ENCODE measurements at places on chromosomes 1 and 21.
A peak's percentile ranks its signal among the peaks of the same experiment; 100 is the strongest.

- DNase-seq, result no peak
These were observed 20.8 kb downstream of the TSEN15 start for GRCh38 chr1:184072376-184072775.

DNA sequence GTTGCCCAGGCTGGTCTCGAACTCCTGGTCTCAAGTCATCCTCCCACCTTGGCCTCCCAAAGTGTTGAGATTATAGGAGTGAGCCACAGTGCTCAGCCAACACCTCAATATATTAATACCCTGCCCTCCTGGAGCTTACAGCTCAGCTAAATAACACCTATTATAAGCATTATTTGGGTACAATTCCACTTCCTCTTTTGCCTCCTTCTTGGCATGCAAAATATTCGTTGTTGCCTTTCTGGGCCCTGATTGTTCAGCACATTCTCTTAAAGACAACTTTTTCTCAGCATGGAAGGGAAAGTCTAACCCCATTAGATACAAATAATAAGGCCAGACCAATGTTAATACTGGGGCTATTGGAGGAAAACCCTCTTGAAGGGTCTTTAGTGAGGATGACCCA lies 2.8 kb downstream of the PAQR7 start:
- DNase-seq, result no peak

DNA sequence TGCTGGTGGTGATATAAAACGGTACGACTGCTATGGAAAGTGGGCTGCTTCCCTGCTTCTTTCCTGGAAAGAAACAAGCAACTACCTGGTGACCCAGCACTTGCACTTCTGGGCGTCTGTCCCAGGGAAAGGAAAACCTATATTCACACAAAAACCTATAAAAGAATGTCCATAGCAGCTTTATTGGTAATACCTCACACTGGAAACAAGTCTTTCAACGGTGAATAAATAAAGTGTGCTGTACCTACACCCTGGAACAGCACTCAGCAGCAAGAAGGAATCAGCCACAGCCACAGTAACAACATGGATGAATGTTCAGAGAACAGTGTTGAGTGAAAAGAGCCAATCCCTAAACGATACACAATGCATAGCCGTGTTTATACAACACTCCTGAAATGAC lies 19.9 kb downstream of the SLC19A1 start:
- DNase-seq, result no peak

DNA sequence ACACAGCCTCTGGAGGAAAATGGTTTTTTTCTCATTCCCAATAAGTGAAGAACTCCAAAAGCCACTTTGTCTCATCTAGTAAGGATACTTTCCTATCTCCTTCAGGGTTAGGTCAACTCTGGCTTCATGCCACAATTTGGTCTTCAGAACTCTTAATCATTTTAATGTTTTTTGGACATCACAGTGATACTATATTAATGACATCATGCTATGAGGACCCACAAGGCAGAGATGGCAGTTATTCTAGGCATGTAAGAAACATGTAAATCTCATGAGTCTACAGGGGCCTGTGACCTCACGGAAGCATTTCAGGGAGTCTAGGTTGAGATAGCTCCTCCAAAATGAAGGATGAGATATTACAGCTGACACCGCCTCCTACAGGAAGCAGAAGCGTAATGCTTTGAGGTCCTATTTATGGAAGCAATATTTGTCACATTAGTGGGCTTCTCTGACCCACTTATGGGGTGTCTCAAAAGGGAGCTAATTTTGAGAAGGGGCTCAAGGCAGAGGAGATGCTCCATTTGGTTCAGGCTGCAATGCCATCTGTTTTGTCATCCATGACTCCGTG lies 5.0 kb upstream of the GPR137B start:
- no peak for DNase-seq

DNA sequence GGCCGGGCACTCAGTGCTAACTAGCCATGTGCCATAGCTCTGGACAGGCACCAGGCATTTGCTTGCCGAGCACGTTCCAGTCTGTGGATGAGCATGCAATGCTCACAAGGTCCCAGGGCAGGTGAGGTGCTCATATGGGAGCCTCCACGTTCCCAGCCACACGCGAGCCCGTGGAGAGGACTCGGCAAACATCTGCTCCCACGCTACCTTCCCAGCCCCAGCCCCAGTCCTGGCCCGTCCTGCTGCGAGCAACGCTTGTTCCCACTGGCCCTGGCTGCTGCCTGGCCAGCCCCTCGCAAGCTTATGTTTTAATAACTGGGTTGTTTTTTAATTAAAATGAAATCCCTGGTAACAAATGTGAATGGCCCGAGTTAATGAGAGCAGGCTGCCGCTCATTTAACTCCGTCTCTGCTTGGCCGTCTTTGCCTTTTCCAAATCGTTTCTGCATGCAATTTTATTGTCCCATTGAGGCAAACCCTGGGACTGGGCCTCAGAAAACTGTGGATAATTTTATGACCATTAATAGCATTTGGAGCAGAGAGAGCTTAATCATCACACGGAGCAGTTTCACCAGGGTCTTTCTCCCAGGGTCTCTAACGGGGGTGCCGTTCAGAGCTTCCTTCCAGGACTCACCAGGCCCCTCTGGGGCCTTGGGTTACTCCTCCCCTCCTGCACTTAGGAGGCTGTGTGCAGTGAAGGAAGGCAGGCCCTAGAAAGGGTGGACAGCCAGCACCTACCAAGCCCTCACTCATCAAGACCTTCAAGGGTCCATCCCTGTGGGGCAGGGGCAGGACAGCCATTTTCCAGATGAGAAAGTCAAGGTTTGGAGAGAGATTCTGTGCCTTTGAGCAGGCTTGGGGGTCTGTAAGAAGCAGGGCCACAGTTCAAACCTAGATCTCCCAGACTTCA lies 136.8 kb downstream of the GLIS1 start:
- no peak for DNase-seq

DNA sequence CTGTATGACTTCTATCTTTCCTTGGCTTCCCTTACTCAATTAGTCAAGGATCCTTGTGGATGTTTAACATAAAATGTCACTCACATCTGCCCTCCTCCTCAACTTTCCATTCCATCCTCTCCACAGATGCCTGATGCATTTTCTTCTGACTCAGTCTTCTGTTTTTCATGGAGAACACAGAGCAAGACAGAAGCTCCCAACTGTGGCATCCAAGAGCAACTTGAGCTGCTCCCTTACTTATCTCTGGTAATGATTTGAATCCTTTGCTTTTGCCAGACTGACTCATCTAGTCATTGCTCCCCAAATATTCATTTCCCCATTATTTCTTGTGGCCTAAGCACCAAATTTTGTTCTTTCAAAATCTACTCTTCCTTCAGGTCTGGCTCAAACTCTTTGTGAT lies 120.6 kb downstream of the LYPLAL1 start:
- DNase-seq, result no peak

DNA sequence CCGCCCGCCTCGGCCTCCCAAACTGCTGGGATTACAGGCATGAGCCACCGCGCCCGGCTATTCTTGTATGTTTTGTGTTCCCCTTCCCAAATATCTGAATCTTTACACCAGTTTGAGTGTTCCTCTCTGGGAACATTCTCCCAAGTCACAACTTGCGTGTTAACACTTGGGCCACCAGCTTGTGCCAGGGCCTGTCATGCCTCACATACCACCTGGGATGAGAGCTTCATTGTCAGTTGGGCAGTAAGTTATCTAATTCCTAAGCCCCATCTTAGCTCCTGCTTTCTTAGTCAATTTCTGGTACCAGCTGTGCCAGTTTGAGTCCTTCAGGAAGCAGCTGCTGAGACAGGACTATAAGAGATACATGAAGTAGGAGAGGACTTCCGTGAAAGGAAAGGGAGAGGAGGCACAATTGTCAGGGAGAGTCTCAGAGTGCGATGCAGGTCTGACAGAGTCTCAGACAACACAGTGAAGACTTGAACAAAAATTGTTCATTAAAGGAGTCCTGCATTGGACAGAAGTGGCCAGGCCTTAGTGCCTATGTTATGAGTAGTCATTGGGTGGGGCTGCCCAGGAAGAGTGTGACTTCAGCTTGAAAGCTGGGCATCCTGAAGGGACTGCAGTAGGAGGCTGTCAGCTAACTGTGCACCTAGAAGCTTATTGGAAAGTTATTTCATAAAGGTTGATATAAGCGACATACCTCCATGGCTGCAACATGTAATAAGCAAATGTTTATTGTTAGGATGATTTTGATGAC lies 17.3 kb downstream of the ZFYVE9 start:
- DNase-seq, result no peak

- DNase-seq, result no peak
These were observed 14.2 kb downstream of the RIMS3 start for GRCh38 chr1:40651138-40651857.

DNA sequence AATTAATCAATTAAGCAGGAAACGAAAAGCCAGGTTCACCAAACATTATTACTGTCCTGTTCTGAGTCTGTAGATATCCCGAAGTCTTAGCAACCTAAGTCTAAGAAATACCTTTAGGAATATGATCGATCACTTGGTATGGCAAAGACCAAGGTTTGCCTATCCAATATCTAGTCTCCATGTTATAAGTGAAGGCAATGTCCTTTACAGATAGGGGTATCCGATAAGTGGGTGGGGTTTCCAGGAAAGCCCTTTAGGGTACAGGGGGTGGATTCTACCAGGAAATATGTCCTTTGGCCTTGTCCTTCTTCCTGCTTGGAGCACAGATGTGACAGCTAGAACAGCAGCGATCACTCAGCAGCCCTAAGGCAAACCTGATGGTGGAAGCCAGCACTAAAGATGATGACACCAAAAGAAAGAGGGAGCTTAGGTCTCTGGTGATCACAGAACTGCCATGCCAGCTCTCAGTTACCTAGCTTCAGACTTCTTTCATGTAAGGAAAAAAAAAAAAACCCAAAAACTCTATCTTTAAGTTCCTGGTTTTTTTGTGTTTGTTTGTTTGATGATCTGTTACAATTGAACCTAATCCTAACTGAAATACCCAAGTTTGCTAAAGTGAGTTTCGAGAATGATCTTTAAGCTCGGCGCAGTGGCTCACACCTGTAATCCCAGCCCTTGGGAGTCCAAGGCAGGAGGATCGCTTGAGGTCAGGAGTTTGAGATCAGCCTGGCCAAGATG lies 40.8 kb downstream of the DSTYK start:
- DNase-seq, result no peak

DNA sequence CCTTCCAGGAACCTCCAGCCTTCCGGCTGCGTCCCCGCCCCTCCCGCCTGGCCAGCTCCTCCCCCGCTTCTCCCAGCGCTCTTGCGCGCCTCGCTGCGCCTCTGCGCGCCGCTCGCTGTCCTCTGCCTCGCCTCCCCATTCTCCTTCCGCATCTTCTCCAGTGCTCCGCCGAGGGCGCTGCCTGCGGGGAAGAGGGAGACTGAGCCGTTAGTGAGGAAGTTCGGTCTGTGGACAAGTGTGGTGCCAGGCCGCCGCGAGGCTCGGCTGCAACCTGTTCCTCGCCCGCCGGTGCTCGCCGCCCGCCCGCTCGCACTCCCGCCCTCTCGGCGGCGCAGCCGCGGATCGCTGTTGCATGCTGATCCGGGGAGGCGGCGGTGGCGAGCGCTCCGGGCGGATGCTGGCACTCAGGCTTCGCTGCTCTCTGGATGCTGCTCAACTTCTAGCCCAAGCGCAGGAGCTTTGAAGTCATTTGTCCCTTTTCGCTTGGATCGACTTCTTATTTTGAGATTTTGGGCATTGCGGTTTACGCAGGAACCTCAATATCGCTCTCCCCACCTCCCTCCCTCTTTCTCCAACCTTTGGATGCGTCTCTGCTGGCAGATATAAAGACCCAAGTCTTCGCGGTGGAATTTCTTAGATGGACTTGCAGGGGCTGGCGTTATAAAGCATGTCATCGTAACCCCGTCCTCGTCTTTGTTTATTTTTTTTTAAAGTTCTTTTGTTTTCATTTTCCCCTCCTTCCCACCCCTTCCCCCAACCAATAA lies 614 bp upstream of the CACNA1E start:
- DNase-seq, result peak; percentile 8

DNA sequence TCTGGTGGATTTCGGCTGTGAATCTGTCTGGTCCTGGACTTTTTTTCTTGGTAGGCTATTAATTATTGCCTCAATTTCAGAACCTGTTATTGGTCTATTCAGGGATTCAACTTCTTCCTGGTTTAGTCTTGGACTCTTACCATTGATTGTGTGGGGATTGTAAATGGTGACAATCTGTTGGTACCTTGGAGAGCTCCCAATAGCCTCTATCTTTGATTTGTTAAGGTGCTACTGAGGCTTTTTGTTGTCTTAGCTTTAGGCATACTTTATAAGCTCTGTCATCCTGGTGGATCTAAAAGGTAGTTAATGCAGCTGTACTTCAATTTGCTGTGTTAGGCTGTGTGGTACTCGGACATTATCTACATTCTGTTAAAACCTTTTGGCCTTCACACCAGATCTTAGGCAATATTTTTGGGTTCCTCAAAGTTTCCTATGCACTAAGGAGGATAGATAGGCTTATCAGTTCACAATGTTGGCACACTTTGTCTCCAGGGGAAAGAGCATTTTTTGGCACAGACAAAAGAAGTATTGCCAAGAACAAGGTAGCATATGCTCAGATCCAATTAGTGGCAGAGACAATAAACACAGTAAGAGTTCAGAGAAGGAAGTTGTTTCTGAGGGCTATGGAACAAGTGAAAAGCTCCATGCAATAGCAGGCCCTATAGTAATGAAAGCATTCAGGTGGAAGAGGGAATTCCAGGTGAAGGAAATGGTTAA lies 230.4 kb downstream of the PDE4B start:
- no peak for DNase-seq

DNA sequence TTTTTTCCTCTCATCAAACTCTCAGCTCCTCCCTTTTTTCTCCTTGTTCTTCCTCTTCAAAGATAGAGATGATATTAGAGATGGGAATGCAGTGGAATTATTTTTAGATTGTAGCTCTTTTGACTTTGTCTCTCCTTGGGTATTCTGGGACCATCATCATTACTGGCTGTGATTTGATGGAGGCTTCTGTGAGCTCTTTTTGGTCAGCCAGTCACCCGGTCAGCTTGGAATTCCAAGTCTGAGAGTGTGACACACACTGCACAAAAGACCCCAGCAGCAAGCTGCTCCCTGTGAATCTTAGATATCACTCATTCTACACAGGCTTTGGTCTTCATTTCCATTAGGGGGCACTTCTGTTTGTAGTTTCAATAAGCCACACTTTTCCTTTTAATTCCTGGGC lies 51.6 kb upstream of the NEK7 start:
- DNase-seq, result no peak

- no peak for DNase-seq
These were observed 2.1 kb downstream of the ITGB2 start for GRCh38 chr21:44918581-44919033.

- DNase-seq, result no peak
These were observed 20.1 kb upstream of the CDCP2 start for GRCh38 chr1:54172614-54173599.

GRCh38 chr1:89974696-89975470 lies 20.0 kb upstream of the ZNF326 start:
- DNase-seq, result no peak

- no peak for DNase-seq
These were observed 14.0 kb downstream of the THEMIS2 start for GRCh38 chr1:27886353-27886679.

DNA sequence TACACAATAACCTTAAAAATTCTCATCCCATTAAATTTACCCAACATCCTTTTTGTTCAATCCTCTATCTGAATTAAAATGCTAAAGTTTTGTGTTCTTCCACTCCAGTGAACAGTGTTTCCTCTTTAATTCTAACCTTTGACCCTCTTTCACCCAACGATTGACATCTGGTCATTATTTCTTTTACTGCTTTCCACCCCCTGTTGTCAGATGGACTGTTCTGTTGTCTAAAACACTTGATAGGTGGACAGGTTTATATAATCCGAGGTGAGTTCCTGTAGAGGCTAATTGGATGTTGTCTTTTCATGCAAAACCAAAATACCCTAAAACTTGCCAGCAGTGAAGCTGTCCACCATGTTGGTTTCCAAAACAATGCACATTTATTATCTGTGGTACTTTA lies 73.4 kb upstream of the SERTAD4 start:
- DNase-seq, result no peak

- no peak for DNase-seq
These were observed 1147.6 kb upstream of the ADGRL4 start for GRCh38 chr1:80154176-80154575.
